Muscle of arm (tissue), 14 donors: ENCODE measurements at places on chromosomes 1 and 21. TPM values are rescaled to one million over a fixed set of nuclear protein-coding genes. Genes with fewer than 3 reads are reported as not detected.

GRCh38 chr1:243267914-243268653 is 12.2 kb downstream of the SDCCAG8 start:
- DNase-seq, result no peak

DNA sequence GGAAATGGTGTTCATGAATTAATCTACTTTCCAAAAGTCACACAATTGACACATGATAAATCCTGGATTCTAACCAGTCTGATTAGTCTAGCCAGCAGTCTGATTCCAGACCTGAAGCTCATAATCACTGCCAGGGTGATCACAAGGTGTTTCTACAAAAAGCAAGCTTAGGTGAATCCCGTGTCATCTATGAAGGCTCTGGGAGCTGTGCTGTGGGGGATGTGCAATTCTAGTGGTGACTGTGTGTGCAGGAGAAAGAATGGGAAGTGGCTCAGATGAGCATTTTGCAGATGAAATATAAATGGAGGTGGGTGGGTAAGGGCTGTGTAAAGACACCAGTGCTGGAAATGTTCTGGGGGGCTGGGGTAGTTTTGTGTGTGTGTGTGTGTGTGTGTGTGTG is 1.8 kb upstream of the NPPB start:
- DNase-seq, result no peak

- no peak for DNase-seq
Measured at GRCh38 chr21:41931041-41931451, 22.8 kb downstream of the C2CD2 start.

- no peak for DNase-seq
Measured at GRCh38 chr1:8249838-8250237, 68.1 kb upstream of the SLC45A1 start.

- no peak for DNase-seq
Measured at GRCh38 chr1:205928317-205928716, 14.9 kb downstream of the SLC26A9 start.

DNA sequence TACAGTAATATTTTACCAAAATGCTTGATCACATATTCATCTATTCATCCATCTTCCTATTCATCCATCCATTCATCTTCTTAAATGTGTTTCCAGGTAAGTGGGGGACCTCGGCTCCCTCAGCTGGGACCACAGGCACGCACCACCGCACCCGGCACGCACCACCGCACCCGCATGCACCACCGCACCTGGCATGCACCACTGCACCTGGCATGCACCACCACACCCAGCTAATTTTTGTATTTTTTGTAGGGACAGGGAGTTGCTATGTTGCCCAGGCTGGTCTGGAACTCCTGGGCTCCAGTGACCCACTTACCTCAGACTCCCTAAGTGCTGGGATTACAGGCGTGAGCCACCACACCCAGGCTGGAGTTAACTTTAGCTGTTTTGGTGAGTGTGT is 21.2 kb downstream of the ACTRT2 start:
- DNase-seq, result no peak

DNA sequence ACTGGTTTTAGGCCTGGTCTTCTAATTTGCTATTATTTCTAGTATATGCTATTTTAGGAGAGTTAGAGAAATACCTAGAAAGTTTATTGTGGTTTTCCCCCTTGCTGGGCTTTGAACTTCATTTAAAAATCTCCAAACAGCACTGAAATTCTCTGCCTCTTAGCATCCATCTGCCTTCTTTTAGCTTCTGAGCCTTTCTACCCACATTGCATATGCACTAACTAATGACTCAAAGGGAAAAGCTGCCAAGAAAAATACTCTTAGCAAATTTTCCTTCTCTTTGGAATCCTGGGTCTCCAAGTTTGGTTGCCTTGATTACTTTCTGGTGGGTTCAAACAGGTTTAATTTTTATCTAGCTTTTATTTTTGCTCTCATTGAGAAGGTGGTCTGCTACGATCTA is 408.4 kb upstream of the PTBP2 start:
- no peak for DNase-seq

DNA sequence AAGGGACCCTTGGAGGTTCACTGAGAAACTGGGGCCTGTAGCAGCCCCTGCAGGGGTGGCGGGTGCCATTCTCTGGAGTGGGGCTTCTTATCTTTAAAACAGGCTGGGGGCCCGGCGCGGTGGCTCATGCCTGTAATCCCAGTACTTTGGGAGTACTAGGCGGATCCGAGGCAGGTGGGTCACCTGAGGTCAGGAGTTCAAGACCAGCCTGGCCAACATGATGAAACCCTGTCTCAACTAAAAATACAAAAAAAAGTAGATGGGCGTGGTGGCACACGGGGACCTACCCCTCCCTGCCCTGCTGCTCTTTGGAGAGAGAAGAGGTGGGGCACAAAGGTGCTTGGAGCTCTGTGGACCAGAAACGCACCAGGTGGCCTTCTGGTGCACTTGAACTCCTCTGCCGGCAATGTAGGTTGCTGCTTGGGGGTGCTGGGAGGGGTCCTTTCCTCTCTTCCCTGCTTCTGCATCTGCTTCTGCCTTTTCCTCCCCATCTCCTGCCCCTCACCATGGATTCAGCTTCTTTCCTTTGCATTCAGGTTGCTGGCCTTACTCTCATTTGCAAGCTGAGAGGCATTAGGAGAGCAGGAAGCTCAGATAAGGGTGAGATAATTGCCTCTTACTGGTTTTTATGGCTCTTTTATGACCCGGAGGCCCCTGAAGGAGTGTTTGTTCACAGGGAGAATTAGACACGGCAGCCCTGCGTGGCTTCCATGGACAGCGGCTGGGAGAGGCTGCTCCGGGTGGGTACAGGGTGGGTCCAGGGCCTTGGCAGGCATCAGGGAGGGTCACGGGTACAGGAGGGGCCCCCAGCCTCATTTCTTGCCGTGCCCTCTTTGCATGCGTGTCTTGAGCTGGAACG is 57.4 kb downstream of the ARHGEF10L start:
- no peak for DNase-seq

The HFM1 gene
- polyA plus RNA-seq, result 4.8 TPM

The NPHS2 gene
- polyA plus RNA-seq, result not detected
